ENCODE measurements at places on chromosomes 5 and 9.

GRCh38 chr5:11251247-11251646, 490.2 kb upstream of the DAP start:
- DNase-seq = no peak

DNA sequence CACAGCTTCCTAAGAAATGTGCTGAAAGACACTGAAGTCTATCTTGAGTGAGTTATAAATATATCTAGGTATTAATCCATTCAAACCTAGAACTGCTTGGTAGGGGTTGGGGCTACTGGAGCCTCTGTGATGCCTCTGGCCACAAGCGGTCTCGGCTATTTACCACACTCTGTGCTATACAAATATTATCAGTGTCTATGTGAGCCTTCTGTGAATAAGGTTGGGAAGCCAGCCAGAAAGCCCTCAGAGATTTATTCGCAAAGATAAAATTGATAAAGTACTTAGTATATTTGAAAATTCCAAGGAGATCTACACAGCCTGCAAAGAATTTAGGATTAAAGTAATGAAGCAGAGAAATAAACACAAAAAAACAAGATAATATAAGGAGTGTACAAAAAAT, 41.4 kb downstream of the LIFR start:
- no peak for DNase-seq

DNA sequence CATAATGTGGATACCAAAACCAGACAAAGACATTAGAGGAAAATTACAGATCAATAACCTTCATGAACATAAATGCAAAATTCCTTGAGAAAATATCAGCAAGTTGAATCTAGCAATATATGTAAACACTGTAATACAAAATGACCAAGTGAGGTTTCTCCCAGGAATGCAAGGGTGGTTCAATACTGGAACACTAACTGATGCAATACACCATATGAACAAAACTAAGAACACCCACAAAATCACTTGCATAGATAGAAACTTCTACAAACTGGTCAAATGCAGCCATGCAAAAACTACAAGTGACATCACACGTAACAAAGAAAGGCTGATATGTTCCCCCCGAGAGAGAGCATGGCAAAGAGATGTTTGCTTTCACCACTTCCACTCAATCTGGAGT, 55.6 kb downstream of the NACC2 start:
- no peak for DNase-seq

DNA sequence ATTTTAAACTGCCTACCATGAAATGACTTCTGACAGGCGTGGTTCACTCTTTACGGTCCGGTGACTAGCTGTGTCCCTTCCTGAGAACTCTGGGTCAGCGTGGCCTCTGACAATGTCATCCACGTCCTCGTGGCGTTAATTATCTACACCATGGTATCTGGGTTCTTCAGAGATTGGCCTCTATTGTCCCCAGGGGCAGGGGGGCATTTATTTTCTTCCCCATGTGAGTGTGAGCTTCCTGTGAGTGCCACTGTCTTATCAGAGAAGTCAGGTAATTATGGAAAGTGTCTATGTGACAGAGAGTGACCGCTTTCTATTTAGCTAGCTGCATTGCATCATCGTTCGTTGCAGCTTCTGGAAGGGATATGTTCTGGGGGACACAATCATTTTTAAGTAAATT, 77.2 kb downstream of the FBXL7 start:
- no peak for DNase-seq

DNA sequence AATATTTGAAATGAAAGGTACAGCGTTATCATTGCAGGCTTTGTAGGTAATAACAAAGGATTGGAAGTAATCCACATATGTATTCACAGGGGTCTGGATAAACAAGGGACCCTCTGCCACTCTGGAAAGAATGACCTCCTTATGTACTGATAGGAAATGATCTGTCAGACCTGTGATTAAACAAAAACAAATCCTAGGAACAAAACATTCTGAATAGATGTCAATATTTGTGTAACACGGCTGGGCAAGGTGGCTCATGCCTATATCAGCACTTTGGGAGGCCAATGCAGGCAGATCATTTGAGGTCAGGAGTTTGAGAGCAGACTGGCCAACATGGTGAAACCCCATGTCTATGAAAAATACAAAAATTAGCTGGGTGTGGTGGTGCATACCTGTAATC, 42.3 kb downstream of the NSUN2 start:
- no peak for DNase-seq

DNA sequence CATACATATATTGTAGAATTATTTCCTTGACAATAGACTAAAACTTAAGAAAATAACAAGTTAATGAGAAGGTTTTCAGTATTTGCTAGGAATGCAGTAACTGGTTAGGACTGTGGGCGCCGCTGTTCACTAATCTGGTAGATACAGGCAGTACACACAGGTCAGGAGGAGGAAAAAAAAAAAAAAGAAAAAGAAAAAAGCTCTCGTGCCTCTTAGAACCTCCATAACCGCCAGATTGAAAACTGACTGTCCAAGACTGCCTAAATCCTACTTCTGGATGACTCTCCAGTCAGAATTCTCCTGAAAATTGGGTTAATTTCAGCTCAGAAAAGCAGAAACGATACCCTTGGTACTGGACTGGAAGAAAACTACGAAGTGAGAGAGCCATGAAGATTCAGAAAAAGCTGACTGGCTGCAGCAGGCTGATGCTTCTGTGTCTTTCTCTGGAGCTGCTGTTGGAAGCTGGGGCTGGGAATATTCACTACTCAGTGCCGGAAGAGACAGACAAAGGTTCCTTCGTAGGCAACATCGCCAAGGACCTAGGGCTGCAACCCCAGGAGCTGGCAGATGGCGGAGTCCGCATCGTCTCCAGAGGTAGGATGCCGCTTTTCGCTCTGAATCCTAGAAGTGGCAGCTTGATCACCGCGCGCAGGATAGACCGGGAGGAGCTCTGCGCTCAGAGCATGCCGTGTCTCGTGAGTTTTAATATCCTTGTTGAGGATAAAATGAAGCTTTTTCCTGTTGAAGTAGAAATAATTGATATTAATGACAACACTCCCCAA, at the start of gene PCDHGA1:
TSS of gene PCDHGA1 (plus strand) at position 216 of the 782 bp plus-strand sequence.
- DNase-seq = no peak

- DNase-seq = no peak
Observed at GRCh38 chr9:73149371-73150067, 2.1 kb upstream of the ANXA1 start.

DNA sequence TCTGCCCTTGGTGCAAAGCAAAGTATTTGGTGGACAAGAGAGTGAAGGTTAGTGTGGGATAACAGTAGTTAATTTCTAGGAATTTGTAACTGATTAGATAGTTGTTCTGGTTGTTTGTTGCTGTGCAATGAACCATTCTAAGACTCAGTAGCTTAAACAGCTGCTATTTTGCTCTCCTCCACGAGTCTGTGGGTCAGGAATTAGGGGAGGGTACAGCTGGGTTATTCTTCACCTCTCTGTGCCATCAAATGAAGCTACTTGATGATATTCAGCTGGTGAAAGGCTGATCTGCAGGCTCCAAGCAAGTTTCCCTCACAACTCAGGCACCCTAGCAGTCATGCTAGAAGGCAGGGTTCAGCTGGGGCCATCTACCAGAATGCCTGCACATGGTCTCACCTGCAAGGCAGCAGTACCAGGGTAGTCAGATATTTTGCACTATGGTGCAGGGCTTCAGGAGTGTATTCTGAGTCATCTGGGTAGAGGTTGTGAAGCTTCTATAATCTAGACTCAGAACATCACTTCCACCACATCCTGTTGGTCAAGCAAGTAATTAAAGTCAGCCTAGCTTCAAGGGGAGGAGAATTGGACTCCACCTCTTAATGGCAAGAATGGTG, 159.5 kb upstream of the SLC28A3 start:
- no peak for DNase-seq

DNA sequence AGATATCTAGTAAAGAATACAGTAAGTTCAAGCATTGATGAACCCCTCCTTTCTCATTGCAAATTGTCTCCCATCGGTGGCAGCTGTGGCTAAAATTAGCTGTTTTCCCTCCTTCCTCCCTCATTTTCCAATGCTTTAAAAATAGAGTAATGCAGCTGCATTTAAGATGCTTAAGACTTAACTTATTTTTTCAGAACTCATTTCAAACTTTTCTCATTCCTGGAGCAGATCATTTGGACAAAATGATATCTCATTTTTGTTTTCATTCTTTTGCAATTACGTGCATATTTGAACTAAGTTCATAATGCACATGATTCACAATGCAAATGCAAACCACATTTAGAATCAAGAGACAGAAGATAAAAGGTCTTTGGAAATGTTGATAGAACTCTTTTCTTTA, 14.6 kb downstream of the HSPB3 start:
- DNase-seq = no peak

DNA sequence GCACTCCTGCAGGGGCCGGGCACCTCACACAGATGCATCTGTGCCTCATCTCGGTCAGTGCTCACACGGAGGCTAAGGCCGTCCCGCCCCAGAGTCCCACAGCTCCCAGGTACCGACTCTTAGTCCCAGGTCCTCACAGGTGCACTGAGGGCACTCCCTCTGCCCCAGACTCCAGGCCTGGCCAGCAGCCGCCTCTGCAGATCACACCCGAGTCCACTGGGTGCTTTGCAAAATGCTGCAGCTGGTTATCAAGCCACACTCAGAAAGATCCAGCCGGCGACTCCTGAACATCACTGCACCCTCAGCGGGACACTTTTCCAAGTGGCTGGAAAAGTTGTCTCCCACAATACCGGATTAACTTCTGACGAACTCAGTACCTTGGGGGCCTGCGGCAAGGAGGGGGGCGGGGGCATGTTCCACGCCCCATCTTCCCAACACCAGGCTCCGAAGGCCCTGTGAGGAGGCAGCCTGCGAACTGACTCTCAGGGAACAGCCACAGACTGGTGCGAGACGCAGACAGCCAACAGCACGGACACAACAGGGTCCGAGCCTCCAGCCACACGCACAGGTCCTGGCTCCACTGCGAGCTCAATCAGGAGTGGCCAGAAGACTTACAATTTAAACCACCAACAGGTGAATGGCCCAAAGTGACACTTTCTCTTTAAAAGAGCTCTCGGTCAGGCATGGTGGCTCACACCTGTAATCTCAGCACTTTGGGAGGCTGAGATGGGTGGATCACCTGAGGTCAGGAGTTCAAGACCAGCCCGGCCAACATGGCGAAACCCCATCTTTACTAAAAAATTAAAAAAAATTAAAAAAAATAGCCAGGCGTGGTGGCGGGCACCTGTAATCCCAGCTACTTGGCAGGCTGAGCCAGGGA, 4.0 kb downstream of the BRD3 start:
- DNase-seq = no peak

GRCh38 chr9:125240649-125240999, 519 bp downstream of the HSPA5 start:
- DNase-seq = peak; percentile 7

DNA sequence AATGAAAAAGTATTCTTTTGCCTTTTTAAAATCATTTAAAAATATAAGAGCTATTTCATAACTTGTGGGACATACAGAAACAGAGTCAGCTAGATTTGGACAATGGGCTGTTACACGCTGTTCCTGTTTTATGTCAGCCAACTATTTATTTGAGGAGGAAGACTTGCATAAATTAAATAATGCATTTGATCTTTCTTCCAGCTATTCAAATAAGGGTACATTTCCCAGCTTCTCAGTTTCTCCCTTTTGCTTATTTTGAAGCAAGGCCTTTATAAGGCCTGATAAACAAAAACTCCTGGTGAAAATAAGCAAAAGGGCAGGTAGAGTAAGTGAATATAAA, 6.5 kb downstream of the STOM start:
- DNase-seq = no peak

DNA sequence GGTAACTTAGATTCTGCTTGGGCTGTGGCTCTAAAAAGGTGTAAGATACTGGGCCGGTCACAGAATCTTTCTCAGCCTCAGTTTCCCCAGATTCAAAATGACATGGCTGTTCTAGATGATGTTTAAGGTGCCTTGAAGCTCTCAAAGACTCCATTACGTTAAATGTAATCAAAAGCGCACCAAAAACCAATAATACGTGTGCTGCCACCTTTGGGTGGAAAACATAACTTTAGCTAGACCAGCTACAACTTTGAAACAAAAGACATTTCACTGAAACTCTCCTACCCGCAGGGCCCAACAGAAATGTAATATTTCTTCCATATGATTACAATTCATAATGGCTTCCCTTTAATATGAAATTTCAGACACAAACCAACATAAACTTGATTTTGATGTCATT, 35.0 kb upstream of the PCSK5 start:
- DNase-seq = no peak

DNA sequence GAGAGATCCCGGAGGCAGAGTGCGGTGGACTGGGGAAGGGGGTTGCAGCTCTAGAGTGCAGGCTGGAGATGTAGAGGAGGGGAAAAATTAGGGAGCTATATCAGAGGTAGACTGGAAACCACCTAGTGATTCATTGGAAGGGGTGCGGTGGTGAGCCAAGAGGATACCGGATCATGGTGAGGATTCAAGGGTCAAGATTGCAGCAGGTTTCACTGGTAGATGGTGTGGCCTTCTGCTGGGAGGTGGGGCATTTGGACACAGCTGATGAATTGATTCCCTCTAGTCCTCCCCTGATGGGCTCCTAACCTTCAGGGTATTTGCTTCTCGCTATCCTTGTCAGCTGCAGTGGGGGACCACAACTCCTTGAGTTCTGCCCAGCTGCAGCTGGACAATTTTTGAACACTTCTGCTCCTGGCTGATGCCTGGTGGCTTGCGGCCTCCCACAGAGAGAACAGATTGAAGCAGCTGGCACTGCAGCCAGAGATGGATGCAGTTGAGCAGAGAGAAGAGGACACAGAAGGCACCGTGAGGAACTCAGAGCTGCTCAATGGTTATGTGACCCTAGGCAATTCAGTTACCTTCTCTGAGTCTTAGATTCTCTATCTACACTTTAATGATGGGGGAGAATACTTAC, 134.4 kb upstream of the ABCA1 start:
- no peak for DNase-seq

GRCh38 chr9:95171596-95171995, 145.9 kb downstream of the FANCC start:
- DNase-seq = no peak

- DNase-seq = no peak
Observed at GRCh38 chr9:75448281-75448680, 360.0 kb downstream of the OSTF1 start.

- DNase-seq = no peak
Observed at GRCh38 chr5:133773247-133774202, 161.2 kb upstream of the FSTL4 start.

- DNase-seq = no peak
Observed at GRCh38 chr9:109316207-109316640, 4.6 kb downstream of the EPB41L4B start.

DNA sequence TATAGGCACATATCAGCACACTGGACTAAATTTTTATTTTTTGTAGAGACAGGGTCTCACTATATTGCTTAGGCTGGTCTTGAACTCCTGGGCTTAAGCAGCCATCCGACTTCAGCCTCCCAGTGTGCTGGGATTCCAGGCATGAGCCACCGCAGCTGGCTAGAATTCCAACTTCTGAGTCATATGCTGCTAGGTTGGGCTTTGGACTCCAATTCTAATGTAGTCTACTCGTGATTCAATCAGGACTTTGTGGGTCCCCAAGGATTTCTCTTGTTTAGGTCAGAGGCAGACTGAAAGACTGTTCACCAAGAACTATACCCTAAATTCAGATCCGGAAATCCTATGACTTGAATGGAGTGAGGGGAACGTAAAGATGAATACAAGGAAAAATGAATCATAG, 68.2 kb upstream of the CHD1 start:
- DNase-seq = no peak
